ENCODE measurements at places on chromosomes 13 and 19.

- no peak for DNase-seq
Observed at GRCh38 chr19:45423033-45423588, 606 bp downstream of the ERCC1 start.

DNA sequence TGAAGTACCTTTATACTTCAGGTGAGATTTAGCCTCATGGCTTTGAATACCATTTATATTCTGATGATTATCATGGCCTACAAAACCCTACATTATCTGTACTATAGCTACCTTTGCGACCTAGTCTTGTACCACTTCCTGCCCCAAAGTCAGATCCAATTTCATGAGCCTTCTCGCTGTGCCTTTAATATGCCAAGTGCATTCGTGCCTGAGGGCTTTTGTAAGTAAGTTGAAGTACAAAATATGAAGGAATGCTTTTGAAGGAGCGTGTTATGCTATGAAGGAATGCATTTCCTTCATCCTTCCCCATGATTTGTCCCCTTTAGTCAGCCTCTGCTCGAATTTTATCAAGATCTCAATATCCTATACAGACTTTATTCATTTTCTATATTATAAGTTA, 9.2 kb upstream of the RASL11A start:
- no peak for DNase-seq

GRCh38 chr19:30338878-30339623, 33.1 kb upstream of the ZNF536 start:
- no peak for DNase-seq

GRCh38 chr19:10270180-10270615, 722 bp upstream of the ICAM1 start:
- DNase-seq = no peak

DNA sequence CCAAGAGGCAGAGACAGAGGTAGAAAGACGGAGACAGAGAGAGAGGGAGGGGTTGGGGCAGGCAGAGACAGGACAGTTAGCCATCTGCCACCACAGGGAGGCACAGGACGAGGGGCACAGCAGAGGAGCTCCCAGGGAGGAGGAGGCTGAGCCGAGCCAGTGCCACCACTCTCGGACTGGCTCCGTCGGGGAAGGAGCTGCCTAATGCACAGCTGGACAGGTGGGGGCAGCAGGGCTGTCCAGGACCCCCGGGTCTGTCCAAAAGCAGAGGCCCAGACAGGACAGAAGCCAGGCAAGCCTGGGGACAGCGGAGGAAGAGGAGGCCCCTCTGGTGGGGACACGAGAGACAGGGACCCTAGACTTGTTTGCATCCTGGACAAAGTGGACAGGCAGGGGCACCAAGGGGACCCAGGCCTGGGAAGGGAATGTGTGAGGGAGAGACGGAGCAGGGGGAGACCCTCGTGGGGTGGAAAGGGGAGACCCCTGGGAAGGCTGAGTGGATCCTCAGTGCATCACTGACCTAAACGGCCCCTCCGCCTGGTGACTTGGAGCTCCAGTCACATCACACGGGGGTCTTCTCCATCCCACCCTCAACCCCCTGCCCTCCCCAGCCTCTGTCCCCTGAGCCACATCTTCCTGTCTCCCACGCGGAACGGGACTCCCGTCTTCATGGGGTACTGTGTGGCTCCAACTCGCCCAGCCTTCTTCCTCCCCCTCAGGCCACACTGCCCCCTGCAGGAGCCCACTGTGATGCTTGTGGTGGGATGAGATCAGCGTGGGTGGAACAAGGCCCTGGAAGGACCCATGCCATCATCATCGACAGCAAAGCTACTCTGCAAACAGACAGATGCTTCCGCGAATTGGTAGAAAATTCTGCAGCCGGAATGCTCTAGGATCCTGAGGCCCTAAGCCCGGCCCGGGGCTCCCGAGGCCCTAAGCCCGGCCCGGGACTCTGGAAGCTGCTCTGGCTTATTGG, 915 bp downstream of the F10 start:
- no peak for DNase-seq

DNA sequence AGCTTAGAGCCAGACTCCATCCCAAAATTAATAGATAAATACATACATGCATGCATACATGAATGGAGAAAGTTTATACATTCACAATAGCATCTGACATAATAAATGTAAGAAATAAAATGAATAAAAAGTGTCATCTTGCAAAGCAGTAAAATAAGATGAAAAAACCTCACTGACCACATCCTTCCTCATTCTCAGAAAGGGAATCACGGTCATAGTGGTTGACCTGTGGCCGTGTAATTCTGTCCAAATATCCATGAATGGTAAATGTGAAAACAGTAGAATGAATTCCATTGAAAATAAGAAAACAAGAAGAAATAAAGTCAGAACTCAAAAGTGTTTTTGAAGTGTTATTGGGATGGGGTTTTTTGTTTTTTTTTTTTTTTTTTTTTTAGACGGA, 9.8 kb upstream of the CDC42EP5 start:
- DNase-seq = no peak

GRCh38 chr13:112986946-112987681, 18.1 kb downstream of the MCF2L start:
- peak; percentile 63 for DNase-seq

GRCh38 chr13:110156301-110157049, 150.5 kb downstream of the COL4A1 start:
- no peak for DNase-seq

Measured in hindlimb muscle (tissue), 1 donor.